ENCODE measurements at places on chromosomes 7 and 10. TPM values are rescaled to one million over a fixed set of nuclear protein-coding genes. Genes with fewer than 3 reads are reported as not detected.

Gene TMEM140
- total RNA-seq: 23.1 TPM

Gene RAB11FIP2
- total RNA-seq: 6.7 TPM

Gene FAM204A
- total RNA-seq: 48.7 TPM

Gene TMEM236
- total RNA-seq: 0.80 TPM

Gene TRIM50
- not detected for total RNA-seq

Gene ATP6V0A4
- 0.13 TPM for total RNA-seq

Gene DPP6
- not detected for total RNA-seq

Gene MYL10
- not detected for total RNA-seq

Gene SPDYE2B
- total RNA-seq: not detected

Gene CHAT
- not detected for total RNA-seq

Gene IQUB
- total RNA-seq: 0.69 TPM

Gene PTPRE
- total RNA-seq: 38.5 TPM

Gene MEOX2
- 34.8 TPM for total RNA-seq

All from mammary microvascular endothelial cell (primary cell).